CD4-positive, alpha-beta T cell treated with Interleukin-4 for 4 hours (primary cell): ENCODE measurements at places on chromosomes 7 and 10.

DNA sequence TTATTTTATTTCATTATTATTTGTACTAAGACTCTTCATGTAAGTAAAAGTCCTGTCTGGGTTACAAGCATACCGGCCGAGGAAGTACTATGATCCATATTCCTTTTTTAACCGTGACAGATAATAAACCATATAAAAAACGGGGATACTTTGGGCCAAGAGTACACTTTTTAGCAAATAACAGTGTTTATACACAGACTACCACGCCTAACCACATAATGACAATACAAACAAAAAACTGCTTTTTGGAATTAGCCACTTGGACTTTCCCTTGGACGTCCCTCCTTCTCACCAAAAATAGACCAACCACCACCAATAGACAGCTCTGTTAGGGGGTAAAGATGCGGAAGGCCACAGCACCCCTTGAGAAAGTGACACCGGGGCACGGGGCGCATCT, 800 bp downstream of the MINDY3 start:
- no peak for DNase-seq

GRCh38 chr7:104530251-104530650, 201.8 kb downstream of the LHFPL3 start:
- DNase-seq: no peak

GRCh38 chr10:98364432-98365102, 50.4 kb downstream of the PYROXD2 start:
- DNase-seq: no peak

- no peak for DNase-seq
These were observed 221.7 kb upstream of the LYZL1 start for GRCh38 chr10:29067161-29067560.

GRCh38 chr10:44311563-44312051, 73.3 kb downstream of the CXCL12 start:
- no peak for DNase-seq

DNA sequence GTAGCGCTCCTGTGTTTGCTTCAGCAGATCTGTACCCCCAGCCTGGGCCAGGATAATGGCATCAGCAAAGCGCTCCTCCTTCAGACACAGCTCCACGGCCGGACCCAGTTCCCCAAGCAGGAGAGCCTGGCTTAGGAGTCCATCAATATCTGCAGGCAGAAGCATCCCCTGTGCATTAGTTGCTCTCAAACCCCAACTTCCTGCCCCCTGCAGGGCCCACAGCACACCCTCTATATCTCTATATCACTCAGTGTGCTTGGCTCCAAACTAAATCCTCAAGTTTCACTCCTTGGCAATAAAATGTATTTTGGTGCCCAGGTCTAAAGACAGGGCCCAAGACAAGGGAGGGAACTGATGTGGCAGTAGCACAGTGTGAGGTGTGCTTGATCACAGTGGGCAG, 21.6 kb downstream of the SEC31B start:
- no peak for DNase-seq

DNA sequence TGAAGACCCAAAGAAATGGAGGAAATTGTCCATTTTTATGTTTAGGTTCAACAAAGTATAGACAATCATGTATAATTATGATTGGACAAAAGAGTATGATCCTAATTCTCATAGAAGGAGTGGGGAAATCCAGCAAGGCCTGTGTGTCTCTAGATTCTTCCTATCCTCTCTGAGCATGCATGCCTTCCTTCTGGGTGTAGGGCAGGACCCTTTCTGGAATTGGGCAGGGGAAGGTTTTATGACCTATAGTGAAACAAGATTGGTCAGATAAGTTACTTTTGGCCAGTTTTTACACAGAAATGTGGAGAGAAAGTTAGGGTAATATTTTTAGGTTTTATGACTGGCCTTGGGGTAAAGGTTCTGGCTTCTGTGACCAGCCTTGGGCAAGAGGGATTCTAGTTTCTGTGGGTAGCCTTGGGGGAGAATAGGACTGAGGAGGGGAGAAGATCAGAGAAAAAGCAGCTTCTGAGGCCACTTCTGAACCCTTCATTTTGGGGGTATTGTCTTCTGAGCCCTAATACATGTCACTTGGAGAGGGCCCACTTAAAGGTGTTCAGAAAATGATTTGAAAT, 289.4 kb downstream of the EXOC4 start:
- no peak for DNase-seq

GRCh38 chr10:119759832-119760231, 34.0 kb downstream of the INPP5F start:
- DNase-seq: no peak

GRCh38 chr7:108973075-108973474, 403.4 kb downstream of the DNAJB9 start:
- no peak for DNase-seq

DNA sequence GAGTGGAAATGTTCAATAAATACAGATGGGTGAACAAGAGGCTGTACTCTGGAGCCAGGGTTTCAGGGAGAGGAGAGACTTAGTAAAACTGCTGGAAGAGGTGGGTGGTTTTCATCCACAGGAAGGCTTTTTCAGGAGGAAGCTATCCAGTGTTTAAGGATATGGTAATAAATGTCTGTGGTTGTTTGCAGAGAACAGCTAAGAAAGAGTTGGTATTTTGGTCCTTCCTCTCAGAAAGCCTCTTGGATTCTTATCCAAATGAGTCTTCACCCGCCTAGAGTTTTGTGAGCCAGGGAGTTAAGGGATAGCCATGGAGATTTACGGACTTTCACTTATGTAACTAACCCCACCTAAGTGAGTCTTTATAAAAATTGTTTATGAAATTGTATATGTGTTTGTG, 95.7 kb downstream of the GNAI1 start:
- no peak for DNase-seq

GRCh38 chr10:36362257-36362656, 720.2 kb upstream of the FZD8 start:
- no peak for DNase-seq

GRCh38 chr10:29033311-29033940, 255.4 kb upstream of the LYZL1 start:
- DNase-seq: no peak

DNA sequence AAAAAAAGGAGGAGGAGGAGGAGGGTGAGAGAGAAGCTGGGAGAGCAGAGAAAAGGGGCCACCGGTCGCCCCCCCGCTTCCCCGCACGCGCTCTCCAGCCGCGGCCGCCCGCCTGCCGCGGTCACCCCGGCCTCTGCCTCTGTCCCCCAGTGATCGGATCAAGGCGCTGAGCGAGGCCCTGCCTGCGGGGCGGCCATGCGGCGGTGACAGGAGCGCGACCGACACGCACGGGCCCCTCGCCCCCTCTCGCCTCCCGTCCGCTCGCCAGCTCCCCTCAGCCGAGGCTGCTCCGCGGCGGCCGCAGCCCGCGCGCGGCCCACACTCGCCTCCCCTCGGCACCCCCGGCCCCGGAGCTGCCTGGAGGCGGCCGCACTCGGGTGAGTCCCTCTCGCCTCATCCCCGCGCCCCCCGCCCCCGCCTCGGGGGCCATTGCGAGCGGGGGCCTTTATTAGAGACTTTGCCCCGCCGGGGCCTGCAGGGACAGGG, at the start of gene GTF2I:
TSS of gene GTF2I (plus strand) at position 27 of the 486 bp plus-strand sequence. CDS start 31,411 bp downstream, outside the sequence.
- no peak for DNase-seq

DNA sequence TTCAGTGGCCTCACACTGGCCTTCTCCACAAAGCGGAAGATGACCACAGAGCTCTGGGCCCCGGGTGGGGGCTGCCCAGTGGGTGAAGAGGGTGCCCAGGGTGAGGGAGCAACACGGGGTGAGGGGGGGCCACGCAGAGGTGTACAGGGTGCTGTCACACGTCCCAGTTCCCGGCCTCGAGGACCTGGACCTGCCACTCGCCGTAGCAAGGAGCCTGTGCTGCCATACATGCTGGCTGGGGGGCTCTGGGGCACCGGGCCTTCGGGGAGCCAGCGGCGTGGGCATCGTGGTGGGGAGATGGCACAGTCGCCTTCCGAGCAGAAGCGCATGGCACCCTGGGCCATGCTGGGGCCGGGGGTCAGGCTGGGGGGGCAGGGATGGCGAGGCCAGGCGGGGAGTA, 1.9 kb downstream of the PSD start:
- no peak for DNase-seq

- no peak for DNase-seq
These were observed 120.3 kb downstream of the BUB3 start for GRCh38 chr10:123274306-123275135.

DNA sequence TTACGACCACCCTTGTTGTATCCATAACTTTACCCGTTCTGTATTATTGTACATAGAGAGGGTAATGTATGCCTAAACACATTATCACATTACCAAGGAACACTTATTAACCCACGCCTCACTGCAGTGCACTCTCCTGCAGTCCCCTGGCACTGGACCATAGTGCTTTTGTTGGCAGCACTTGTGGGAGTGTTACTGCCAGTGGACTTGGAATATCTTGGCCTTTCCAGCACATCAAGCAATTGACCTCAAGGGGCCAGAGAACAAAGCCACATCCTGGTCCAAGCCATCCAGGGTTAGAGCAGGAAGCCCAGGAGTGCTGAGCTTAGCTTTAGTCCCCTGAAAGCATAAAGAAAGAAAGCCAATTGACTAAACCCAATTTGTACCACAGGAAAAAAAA, 304.2 kb downstream of the PCDH15 start:
- no peak for DNase-seq

GRCh38 chr7:83704564-83704963, 55.6 kb upstream of the SEMA3E start:
- DNase-seq: no peak

- no peak for DNase-seq
These were observed 38.5 kb downstream of the MTURN start for GRCh38 chr7:30173058-30173897.

DNA sequence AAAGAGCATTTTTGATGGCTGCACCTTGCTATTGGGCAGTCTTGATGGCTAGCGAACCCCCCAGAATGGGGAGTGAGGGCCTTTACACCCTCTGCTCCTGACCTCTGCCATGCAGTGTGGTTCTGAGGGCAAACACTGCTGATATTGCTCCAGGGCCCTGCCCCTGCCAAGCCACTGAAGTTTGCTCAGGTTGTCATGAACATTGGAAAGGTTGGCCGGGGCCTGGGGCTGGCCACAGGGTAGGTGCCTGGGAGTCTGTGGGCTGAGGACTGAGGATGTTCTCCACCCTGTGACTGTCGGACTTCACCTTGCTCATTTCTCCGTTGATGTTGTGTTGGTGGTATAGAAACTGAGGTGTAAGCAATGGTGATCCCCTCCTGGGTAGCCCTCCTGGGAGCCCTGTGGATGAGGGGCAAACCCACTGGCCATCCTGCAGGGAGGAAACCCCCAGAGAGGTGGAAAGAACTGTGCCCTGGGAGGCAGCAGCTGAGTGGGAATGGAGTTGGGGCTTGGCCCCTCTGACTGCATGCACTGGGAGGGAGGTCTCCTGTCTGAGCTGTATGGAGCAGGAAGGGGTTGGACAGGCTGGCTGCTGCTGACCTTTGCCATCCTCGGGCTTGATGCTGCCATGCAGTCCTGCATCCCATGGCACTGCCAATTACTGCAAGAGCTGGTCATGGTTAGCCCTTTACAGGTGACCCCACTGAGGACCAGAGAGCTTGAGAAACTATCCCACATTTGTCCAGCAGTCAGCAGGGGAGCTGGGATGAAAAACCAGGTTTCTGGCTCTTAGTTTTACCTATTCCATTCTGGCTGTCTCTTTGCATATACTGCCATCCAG, 77.1 kb downstream of the SH2D4B start:
- no peak for DNase-seq

- no peak for DNase-seq
These were observed 14.6 kb downstream of the FLNC start for GRCh38 chr7:128844777-128845311.

- no peak for DNase-seq
These were observed 50.6 kb downstream of the PRKG1 start for GRCh38 chr10:51124852-51125251.

DNA sequence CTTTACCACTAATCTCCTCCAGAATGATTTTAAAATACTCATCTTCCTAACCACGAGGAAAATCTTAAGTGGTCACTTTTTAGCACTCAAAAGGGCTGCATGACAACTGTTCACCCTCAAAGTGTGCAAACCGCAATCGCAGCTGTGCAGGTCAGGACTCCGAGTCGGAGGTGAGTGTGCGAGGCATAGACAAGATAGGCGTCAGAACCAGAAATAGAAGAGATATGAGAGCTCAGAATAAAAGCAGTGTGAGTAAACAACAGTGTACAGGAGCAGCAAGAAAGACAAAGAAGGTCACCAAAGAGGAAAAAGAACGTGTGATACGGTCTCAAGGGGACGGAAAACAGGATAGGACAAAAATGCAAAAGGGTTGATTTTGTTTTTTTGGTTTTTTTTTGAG, 17.5 kb upstream of the ENO4 start:
- DNase-seq: no peak

- no peak for DNase-seq
These were observed 165.2 kb upstream of the TMEM72 start for GRCh38 chr10:44745920-44746319.

DNA sequence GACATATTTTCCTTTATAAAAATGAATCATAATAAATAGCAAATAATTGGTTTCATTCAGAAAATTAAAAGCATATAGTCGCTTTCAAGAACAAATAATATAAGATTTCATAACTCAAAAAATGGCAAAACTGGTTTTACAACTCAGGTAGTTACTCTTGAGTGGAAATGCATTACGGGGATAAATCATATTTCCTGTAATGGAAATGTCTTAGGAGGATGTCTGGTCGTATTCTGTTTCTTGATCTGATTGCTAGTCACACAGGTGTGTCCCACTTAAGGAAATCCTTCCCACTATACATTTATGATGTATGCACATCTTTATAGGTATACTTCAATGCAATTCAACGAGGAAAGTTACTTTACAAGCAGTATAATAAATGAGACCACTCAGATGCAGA, 20.7 kb downstream of the NRAP start:
- DNase-seq: no peak

DNA sequence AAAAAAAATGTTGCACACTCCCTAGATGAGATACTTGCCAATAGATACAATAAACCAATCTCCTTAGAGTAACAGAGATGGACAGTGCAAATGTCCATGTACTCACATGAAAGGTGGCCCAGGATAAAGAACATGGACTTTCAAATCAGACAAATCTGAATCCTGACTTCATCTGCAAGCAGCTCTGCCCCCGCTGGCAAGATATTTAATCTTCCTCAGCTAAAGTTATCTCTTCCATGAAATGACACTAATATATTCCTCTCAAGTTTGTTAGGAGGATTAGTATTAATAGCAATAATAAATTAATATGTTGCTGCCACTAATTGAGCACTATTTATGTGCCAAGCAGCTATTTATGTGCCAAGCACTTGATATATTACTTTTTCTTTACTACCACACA, 148.6 kb upstream of the YAE1 start:
- DNase-seq: no peak

GRCh38 chr10:3372281-3372680, 199.7 kb upstream of the PITRM1 start:
- no peak for DNase-seq

- DNase-seq: no peak
These were observed 15.5 kb upstream of the KIF20B start for GRCh38 chr10:89685936-89686335.

- DNase-seq: no peak
These were observed 233.5 kb downstream of the TMEM26 start for GRCh38 chr10:61219696-61220095.

- no peak for DNase-seq
These were observed 92.9 kb upstream of the ZNF804B start for GRCh38 chr7:88666626-88667025.
